Smooth muscle cell of the brain vasculature (primary cell): ENCODE measurements at places on chromosomes 7 and 10.

GRCh38 chr7:102973096-102973802, 60.4 kb downstream of the LRRC17 start:
- no peak for DNase-seq

GRCh38 chr7:134446923-134447322, 12.0 kb downstream of the AKR1B1 start:
- DNase-seq = no peak

- DNase-seq = no peak
Measured at GRCh38 chr7:82358923-82359322, 84.7 kb downstream of the CACNA2D1 start.

DNA sequence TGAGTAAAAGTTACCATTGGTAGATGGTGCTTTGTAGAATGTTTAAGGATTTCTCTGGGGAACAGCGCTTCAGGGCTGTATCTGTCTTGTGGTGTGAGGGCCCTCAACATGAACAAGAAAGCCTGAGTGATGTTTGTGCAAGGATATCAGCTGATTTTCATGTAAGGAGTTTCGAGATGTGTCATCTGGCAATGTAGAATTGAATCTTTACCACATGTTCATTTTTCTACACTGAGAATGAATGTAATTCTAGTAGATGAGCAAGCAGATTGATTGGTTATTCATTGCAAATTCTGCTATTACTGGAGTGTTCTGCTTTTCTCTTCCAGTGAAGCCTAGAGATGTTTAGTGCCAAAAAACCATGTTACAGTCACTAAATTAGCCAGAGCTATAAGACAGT, 87.7 kb downstream of the ST7 start:
- no peak for DNase-seq

DNA sequence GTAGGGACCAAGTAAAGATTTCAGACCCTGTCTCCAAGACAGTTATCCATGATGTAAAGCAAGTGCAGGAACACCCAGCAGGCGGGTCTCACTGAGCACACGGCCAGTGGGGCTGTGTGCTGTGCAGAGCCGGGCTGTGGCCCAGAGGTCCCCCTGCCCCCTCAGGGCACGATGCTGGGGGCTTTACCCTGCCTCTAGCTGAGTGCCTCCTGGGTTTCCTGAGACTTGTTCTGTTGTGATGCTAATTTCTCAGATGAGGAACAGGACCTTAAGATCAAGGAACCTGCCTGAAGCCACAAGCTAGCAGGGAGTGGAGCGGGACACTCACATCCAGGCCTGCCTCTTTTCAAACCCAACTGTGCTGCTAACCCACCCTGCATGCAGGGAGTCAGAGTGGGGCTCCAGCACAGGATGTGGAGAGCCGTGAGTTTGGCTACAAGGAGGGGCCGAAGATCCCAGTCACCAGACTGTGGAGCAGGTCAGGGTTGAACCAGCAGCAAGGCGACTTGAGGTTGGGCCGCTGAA, 76.1 kb upstream of the LYZL2 start:
- DNase-seq = no peak

- no peak for DNase-seq
Measured at GRCh38 chr10:91816981-91817380, 18.8 kb downstream of the TNKS2 start.

GRCh38 chr7:103075337-103075918, 488 bp downstream of the ARMC10 start:
- peak; percentile 9 for DNase-seq

DNA sequence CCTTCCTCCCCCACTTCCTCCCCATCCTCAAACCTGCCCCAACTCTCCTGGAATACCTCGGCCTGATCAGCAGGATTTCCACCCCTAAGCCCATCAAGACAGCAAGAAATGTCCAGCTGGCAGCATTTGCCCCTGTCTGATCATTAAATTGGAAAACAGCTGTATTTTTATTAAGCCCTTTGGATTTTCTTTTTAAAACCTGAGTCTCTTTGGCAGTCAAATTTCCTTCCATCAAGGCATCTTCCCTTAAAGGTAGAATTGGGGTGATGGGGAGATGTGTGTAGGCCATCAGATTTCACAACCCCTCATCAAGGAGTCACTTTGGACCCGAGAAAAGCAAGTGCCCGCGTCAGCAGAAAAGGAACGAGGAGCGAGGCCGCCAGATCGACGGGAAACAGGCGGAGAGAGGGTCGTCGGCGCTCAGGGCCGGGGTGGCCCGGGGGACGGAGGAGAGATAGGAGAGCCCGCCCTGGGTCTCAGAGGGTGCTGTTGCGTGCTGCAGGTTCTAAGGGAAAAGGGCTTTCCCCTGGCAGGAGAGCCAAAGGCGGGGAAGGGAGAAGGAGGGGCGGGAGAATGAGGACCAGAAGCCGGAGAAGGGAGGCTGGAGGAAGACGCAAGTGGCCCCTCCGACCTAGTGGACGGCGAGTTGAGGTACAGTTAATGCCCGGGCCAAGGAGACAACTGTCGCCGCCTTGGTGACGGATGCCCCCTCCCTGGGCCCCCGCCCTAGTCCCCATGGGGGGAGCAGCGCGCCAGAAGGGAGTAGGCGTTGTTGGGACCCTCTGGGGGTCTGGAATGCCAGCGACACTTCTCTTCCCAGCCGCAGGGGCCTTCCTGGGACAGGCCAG, 11.5 kb upstream of the GATA3 start:
- DNase-seq = no peak

DNA sequence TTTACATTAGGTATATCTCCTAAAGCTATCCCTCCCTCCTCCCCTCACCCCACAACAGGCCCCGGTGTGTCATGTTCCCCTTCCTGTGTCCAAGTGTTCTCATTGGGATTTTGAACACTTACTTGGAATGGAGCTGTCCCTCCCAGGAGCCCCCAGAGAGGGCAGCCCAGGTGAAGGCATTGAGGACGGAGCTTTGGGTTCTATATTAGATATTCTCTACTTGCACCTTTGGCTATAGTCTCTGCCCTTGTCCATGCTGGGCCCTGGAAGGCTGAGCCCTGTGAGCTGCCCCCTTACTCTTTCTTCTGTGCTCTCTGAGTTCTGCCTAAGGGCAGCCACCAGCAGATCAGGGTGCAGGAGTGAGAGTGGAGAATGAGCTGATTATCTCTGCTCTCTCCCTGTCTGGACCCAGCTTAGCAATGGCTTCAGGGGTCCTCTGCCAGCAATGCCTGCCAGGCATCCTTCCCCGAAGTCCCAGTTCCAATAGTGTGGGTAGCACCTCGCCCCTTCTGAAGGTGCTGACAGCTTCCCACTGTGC, 11.2 kb downstream of the ADRA2A start:
- DNase-seq = no peak

DNA sequence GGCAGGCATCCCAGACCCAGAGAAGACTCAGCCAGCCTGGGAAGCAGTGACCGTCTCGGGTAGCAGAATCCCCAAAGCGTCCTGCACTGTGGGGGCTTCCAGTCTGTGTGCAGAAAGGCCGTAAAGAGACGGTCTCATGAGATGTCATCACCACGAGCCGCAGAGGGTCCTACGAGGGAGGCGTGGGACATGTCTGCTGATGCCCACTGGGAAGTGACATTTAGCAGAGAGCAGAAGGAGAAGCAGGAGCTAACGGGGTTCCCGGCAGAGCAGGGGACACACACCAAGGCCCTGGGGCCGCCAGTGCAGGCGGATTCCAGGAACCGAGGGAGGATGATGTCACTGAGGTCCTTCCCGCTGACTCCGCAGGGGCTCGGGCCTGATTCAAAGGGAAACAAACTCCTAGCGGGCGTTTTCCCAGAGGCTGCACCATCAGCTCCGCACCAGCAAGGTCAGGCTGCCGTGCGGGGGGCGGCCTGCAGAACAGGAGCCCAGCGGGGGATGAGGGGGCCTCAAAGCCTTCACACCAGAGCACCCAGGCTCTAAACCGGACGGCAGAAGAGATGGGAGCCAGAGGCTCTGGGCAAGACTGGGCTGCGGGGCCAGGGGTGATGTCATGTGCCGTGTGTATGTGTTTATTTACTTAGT, 85.4 kb upstream of the PDGFA start:
- DNase-seq = peak; percentile 52

- no peak for DNase-seq
Measured at GRCh38 chr10:132735923-132736391, 50.0 kb downstream of the NKX6-2 start.
